CD8-positive, alpha-beta T cell (primary cell): ENCODE measurements at places on chromosomes 16 and 17.

- DNase-seq = no peak
These were observed 208.0 kb upstream of the TNRC6C start for GRCh38 chr17:77750427-77751043.

GRCh38 chr16:54974367-54974766, 43.7 kb downstream of the IRX5 start:
- no peak for DNase-seq

- DNase-seq = no peak
These were observed 53.1 kb downstream of the CLEC16A start for GRCh38 chr16:10997485-10997884.

DNA sequence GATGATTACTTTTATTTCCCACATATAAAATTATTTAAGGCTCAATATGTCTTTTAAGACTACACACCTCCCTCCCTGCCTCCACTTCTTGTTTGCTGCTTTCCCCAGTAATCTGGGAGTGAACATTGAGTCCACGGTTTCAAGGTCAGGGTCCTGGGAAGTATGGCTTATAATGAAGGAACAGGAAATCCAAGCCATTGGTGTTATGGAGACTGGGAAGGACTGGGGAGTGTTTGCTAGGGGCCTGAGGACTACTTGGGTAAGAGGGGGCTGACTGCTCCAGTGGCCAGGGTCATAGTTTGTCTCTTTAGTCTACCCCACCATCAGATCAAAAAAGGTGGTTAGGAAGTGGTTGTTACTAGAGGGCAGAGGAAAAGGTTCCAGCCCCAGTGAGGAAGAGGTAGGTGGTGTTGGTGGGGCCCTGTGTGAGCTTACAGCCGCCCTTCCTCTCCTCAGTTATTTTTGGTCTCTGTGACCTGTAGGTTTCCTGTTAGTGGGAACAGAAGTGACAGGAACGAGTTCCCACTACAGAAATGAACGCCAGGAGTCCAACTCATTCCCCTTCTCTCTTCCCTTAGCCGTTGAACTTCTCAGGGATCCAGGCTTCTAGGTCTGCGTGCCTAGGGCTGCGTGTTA, 742 bp upstream of the SLC16A13 start:
- peak; percentile 45 for DNase-seq

- DNase-seq = no peak
These were observed 25.6 kb downstream of the ABCC3 start for GRCh38 chr17:50660042-50660886.

- DNase-seq = no peak
These were observed 33.3 kb upstream of the METTL9 start for GRCh38 chr16:21565861-21566669.

DNA sequence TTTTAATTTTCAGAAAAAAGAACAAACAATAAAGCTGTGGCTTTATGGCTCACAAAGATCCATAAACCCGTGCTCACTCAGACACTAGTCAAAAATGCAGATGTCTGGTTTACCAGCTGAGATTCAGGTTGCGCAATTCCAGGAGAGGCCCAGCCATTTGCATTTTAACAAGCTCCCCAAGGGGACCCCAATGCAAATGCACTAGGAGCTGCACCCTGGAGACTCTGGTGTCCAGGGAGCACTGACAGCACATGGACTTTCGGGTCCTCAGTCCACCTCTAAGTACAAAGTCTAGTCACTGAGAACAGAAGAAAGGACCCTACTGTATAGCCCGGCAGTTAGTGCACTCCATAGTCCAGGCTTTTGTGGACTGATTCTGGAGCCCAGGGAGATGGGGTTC, 326.3 kb downstream of the MAF start:
- DNase-seq = no peak

- no peak for DNase-seq
These were observed 4.6 kb downstream of the VEZF1 start for GRCh38 chr17:57983446-57983845.

- no peak for DNase-seq
These were observed 98.6 kb upstream of the IRX3 start for GRCh38 chr16:54385141-54385540.

DNA sequence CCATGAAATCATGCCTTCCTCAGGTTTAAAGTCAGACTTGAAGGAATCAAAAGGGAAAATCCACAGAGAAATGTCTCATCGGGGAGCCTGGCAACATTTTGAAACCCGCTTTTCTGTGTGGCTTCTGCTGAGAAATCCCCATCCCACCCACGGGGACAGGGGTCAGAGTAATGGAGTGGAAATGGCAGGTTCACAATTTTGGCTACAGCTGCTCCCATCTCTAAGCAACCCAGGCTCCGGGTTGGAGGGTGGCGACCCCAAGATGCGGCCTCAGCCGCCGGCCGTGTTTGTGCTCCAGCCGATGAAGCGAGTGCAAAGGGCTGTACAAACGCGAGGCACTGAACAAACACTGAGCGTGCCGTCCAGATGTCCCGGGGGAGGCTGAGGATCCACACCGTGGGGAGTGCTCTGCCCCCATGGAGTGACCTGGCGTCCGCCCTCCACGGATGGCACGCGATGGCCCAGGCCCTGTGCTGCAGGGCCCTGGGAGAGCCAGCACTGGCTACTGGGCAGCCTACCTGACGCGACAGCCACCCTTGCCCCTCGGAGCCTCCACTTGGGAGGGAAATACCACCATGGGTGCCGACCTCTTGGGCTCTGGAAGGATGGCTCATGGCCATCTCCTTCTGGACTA, 22.2 kb downstream of the SLC43A2 start:
- DNase-seq = peak; percentile 15
